ENCODE measurements at places on chromosomes 1 and 21.
A peak's percentile ranks its signal among the peaks of the same experiment; 100 is the strongest.

DNA sequence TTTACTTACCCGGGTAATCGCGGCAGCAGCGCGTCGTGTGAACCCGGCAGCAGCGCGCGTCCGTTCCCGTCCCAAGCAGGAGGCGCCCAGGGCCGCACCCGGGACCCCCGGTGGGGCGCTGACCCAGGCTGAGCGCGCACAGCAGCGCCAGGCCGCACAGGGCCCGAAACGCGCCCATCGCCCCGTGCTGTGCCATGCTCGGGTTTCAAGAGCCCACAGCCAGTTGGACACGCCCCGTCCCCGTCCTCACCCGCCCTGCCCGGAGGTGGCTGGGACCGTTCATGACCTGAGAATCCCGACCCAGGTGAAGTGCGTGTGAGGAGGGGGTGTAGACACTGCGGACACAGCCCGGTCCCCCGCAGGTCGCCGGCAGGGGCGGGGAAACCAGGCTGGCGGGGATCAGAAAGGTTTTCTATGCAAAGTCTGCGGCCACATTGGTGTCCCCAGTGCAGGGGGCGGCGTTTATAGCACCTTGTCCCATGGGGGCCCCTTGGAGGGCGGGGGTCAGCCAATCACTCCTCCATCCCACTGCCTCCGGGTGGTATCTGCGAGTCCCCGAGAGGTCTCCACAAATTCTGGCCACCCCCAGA, at the start of gene TNFRSF18:
TSS of gene TNFRSF18 (minus strand) at position 217 of the 590 bp plus-strand sequence. CDS start at position 196, 21 bp downstream.
- no peak for DNase-seq

DNA sequence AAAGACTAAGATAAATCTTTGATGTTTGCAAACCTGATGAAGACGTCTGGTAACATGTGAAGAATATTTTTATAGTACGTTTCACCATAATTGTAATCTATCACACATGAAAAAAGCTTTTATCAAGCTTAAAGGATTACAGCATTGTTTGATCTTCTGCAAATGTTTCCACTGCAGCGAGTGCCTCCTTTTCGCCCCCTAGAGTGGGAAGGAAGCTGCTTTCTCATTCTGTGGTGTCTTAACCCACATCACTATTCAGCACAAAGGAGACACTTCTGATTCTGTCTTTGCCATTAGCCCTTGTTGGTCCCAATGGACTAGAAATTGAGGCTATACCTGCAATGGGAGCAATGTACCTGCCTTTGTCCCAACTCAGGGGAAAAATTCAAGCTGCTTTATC, 46.0 kb upstream of the IL12RB2 start:
- peak; percentile 28 for DNase-seq

- DNase-seq: no peak
Measured at GRCh38 chr21:25887646-25888306, 153.0 kb downstream of the GABPA start.

GRCh38 chr1:56133522-56134472, 445.6 kb downstream of the PLPP3 start:
- no peak for DNase-seq

- DNase-seq: no peak
Measured at GRCh38 chr1:110878993-110879392, 6.0 kb downstream of the CD53 start.

GRCh38 chr1:43977376-43978263, 1.4 kb upstream of the B4GALT2 start:
- no peak for DNase-seq

GRCh38 chr1:24898909-24899439, 31.1 kb downstream of the RUNX3 start:
- DNase-seq: no peak
